ENCODE measurements at places on chromosomes 2 and 18. TPM values are rescaled to one million over a fixed set of nuclear protein-coding genes. Genes with fewer than 3 reads are reported as not detected.

Gene SCN7A
- total RNA-seq: not detected

Gene GLI2
- 18.5 TPM for total RNA-seq

Gene IWS1
- total RNA-seq: 41.2 TPM

Gene SLC19A3
- 3.6 TPM for total RNA-seq

Gene MC4R
- not detected for total RNA-seq

Gene VAMP8
- total RNA-seq: 14.5 TPM

Gene STK17B
- total RNA-seq: 4.6 TPM

Gene TOGARAM2
- 0.08 TPM for total RNA-seq

Gene SLC66A3
- total RNA-seq: 36.6 TPM

Gene SAG
- not detected for total RNA-seq
